Peyer's patch (tissue), 4 donors: ENCODE measurements at places on chromosomes 2 and 18. TPM values are rescaled to one million over a fixed set of nuclear protein-coding genes. Genes with fewer than 3 reads are reported as not detected.
A peak's percentile ranks its signal among the peaks of the same experiment; 100 is the strongest.

- no peak for DNase-seq
Observed at GRCh38 chr2:22486343-22486742, 898.6 kb upstream of the KLHL29 start.

GRCh38 chr2:207711750-207712530 is 500 bp downstream of the CCNYL1 start:
- peak; percentile 78 for DNase-seq

The OTOS gene
- not detected for total RNA-seq

The GPR45 gene
- total RNA-seq, result not detected

The RNPEPL1 gene
- total RNA-seq, result 163 TPM
